Activated T-helper 2 cell treated with anti-CD3 and anti-CD28 coated beads, Interferon-gamma antibody, Interleukin-2, Interleukin-4, amounts not matched to agents 10 μg/mL and 5 μg/mL and 100 μg/mL, durations not matched to agents 14 hours and 24 hours and 36 hours (primary cell): ENCODE measurements at places on chromosomes 16 and 17.

GRCh38 chr17:76830987-76831715 is 37.1 kb upstream of the MGAT5B start:
- DNase-seq: no peak

DNA sequence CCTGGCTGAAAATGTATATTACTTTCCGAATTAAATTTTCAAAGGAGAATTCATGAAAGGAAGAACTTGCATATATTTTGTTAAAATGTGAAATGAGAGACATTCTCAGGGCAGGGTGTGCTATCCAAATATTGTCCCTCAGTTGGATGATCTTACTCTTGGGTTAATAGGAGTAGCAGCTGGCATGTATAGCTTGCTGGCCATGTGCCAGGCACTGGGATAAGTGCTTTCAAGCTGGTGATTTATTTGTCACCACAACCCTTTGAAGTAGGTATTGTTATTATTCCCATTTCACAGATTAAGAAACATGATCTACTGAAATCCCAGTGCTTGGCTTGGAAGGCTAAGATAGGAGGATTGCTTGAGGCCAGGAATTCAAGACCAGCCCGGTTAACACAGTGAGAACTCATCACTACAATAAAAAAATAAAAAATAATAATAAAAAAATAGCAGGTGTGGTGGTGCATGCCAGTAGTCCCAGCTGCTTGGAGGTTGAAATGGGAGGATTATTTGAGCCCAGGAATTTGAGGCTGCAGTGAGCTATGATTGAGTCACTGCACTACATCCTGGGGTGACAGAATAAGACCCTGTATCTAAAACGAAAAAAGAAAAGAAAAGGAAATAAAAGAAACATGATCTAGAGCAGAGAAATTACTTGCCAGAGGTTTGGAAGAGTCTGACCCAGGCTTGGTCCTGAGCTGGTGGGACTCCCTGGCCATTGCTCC is 11.6 kb upstream of the MPHOSPH6 start:
- DNase-seq: no peak

DNA sequence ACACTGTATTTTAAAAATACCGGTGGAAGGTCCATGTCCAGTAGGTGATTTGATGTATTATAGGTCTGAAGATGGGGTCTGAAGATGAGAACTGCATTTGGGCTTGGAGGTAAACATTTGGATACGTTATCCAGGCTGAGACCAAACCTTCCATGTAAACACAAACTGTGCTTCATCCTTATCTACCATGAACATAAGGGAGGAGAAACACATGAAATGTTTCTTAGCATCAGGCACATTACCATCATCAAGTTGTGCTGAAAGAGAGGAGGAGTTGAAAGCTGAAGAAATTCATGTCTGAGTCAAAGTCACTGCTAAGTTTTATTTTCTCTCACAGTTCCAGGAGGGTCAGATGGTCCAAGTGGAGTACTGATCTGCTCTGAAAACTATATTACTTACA is 11.4 kb downstream of the SF3B3 start:
- DNase-seq: no peak

DNA sequence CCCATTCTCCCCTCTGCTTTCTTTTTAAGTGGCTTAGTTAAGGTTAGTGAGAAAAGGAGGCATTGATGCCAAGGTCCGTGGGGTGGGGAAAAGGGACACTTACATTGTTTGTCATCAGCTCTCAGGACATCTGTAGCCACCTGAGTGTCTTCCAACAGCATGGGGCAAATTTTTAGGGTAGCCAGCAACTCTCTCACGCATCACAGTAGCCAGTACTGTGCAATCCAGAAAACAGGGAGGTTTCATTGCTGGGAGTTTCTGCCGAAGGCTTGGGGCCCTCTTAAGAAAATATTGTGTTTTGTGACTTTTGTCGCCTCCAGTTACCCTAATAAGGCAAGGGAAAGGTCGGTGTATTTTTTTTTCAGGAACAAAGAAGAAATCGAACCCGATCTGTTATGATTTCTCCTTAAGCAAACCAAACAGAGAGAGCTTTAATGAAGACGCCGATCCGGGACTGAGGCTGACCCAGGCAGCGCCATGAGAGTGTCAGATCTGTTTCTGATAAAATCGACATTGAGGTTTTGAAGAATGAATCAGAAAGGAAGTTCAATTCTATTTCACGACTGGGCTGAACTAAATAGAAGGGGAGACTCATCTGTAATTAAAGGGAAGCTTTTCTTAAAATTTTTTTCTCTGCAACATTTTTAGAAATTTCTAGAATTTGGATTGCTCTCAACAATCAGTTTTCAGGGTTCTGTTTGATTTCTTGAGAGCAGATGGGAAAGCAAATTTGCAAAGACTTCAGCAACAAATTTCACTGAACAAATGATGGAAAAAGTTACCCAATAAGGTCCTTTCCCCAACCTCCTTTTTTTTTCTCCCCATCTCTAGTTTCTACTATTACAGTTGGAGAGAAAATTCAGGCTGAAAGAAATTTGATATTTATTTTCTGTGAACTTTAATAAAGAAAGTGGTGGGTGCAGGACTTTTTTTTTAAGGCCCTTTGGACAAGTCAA is 144.7 kb upstream of the IRX3 start:
- DNase-seq: no peak

DNA sequence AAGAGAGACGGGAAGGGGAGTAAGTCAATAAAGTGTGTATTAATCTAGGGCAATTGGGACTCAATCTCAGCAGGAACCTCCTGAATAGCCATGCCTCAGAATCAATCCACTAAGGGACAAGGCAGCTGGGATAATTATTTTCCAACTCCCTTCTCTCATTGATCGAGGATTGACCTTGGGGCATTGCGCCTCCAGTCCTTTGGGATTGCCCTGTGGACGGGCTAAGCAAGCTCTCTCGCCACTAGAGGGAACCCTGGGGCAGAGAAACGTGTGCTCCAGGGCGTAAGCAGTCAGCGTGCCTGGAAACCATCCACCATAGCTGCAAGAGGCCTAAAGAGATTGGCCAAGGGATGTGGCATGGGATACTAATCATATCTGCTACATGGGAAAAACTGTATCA is 53.9 kb upstream of the ERCC4 start:
- peak; percentile 10 for DNase-seq

DNA sequence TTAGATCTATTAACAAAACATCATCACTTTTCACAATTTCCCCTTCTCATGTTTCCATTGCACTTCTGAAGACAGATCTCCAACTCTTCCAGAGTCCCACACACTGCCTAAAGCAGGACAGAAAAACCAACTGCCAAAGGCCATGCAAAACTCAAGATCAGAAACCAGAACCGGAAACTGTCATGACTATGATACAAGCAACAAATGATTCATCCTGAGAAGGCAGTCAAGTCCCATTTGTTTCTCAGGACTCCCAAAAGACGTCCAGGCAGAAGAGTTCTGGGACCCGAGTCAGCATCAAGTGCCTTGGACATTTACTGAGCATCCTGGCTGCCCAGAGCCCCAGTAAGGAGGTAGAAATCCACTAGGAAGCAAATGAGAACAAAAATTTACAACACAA is 38.8 kb downstream of the ERN1 start:
- DNase-seq: no peak

GRCh38 chr17:56510554-56511342 is 82.8 kb upstream of the NOG start:
- no peak for DNase-seq

DNA sequence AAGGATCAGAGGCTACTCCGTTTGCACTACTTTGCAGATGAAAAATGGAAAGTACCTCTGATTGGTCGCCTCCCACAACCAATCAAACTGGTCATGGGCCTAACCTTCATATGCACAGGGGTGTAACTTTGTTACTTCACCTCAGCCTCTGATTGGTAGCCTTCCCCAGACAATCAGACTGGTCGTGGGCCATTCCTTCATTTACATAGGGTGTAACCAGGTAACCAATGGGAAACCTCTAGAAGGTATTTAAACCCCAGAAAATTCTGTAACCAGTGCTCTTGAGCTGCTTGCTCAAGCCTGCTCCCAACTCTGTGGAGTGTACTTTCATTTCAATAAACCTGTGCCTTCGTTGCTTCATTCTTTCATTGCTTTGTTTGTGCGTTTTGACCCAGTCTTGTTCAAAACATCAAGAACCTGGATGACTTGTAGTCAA is 39.2 kb upstream of the USP22 start:
- no peak for DNase-seq

DNA sequence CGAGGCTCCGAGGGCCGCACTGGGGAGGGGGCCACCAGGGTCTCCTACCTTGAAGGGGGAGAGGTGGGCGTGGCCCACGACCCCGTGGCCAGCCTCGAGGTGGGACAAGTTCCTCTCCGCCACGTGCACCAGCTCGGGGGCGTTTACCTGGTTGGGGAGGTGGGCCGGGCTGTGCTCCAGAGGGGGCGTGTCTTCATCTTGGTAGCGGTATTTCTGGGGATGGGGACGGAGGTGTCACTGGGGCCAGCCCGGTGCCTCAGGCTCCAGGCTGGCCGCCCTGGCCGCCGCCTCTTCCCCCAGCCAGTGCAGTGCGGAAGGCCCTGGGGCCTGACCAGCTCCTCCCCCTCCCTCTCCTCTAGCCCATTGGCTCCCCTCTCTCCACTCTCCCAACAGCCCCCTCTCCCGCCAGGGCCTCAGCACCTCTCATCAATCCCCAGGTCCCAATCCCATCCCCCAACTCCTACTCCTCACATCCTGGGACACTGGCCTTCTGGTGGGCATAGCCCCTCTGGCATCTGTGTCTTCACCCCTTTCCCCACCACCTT is 11.5 kb downstream of the DLG4 start:
- DNase-seq: no peak

- no peak for DNase-seq
These were observed 4.2 kb downstream of the DPH1 start for GRCh38 chr17:2034157-2034556.

DNA sequence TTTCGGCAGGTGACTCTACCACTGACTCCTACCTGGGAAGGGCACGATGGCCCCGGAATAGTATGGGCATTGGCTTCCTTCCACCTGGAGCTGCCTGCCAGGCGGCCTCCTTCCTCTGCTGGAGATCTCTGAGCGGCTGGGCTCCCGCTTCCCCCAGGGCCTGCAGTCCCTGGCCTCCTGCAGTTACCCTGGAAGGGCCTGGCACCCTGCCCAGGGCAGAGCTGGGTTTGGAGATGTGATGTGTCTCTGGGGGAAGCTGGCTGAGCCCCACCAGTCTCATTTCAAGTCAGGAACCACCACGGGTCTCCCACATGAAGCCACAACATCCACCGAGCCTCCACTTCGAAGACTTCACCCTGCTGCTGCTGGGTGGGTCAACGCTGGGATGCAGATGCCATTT is 97.9 kb downstream of the IRF8 start:
- no peak for DNase-seq

GRCh38 chr17:14205992-14206461 is 30.6 kb downstream of the CDRT15 start:
- no peak for DNase-seq

DNA sequence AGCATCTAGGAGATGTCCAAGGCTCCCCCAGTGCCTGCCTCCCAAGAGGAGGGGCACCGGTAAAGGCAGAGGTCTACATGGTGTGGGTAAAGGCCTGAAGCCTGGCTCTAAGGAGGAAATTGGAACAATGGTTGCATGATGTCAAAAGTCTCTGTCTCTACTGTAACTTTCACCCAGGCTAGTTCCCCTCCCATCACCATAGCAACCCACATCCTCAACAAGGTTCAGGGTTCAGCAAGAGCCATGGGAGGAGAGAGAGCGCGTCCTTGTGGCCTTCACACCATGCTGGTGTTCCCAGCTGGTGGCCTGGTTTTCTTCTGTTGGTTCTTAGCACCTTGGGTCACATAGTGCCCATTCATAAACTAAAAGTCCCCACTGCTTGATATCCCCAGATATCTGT is 196.7 kb upstream of the CDH5 start:
- no peak for DNase-seq

GRCh38 chr16:27381974-27382855 is 19.8 kb upstream of the IL21R start:
- no peak for DNase-seq

DNA sequence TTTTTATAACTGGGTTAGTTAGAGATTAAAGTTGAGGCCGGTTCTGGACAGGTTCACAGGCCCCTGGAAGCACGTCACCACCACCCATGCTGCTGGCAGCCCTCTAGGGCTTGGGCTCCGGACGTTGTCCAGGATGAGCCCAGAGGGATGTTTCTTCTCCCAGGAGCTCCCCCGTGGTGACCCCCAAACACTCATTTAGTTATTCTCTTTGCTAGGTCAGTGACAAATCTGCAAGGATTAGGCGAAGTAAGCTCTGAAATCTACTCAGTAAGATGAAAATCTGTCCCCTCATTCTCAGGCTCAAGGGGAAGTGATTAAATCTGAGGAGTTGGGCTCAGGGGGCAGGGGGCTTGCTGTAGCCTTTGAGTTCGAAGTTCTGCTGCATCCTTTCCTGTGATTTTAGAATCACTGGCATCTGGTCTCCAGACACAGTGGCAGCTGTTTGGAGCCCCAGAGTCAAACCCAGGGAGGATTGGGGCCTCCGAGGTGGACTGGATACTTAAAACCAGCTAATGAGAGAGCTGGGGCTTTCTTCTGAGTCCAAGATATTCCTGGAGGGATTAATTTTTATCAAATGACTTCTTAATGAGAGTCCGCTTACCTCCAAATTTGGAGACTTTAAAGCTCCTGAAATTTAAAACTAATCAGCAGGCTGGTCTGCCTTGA is 49.2 kb upstream of the HS3ST2 start:
- DNase-seq: no peak

DNA sequence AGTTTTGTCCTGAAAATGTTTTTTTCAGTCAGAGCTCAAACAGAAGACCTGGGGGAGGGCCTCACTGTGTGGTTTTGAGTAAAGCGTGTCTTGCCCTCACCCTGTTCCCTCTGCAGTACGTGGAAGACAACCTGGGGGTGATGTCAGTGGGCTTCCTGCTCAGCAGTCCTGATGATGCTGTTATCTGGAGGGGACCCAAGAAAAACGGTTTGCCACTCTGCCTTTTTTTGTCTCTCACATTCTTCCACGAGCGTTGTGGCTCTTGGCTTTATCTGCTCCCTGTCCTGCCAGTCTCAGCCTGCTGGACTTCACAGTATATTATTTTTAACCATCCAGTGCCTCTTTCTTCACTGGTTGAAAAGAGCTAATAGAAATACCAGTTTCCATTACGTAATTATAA is 12.9 kb downstream of the NUBP1 start:
- DNase-seq: no peak

DNA sequence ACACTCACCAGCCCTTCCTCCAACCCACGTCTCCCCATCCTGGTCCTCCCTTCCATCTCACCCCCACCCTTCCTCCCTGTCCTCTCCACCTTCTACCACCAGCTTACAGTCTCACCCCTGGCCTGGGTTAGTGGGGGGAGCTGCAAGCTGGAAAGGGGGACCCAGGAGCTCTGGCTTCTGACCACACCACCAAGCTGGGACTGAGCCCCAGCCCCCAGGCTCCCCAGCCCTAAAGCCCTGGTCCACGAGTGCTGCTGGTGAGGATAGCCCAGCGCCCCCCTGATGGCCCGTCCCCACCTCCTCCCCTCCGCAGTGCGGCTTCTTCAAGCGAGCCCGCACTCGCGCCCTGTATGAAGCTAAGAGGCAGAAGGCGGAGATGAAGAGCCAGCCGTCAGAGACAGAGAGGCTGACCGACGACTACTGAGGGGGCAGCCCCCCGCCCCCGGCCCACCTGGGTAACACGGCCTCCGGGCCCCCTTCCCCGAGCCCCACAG is 7.2 kb upstream of the PDK2 start:
- no peak for DNase-seq

- no peak for DNase-seq
These were observed 938.2 kb upstream of the CDH8 start for GRCh38 chr16:62974424-62974823.
